ENCODE measurements at places on chromosomes 16 and 17.
A peak's percentile ranks its signal among the peaks of the same experiment; 100 is the strongest.

DNA sequence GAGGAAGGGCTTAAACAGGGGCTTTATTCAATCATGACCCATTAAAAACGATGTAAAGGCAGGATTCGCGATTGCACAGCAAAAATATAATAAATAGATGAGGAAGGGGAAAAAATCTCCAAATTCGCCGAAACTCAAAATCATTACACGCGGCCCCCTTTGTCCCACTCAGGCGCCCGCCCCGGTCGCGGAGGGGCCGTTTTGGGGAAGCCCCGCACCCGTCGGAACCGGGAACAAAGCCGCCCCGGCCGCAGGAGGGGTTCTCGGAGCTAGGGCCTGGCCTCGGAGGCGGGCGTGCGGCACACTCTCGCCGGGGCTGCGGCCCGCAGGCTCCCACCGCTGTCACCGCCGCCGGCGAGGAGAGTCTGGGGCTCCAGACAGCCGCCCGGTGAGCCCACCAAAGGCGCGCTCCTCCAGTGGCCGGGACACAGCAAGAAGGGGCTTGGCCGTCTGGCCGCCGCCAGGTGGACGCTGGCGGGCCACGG lies 521 bp downstream of the C16orf87 start:
- peak; percentile 48 for DNase-seq

GRCh38 chr17:73478768-73479424 lies 165.3 kb downstream of the SDK2 start:
- DNase-seq: no peak

DNA sequence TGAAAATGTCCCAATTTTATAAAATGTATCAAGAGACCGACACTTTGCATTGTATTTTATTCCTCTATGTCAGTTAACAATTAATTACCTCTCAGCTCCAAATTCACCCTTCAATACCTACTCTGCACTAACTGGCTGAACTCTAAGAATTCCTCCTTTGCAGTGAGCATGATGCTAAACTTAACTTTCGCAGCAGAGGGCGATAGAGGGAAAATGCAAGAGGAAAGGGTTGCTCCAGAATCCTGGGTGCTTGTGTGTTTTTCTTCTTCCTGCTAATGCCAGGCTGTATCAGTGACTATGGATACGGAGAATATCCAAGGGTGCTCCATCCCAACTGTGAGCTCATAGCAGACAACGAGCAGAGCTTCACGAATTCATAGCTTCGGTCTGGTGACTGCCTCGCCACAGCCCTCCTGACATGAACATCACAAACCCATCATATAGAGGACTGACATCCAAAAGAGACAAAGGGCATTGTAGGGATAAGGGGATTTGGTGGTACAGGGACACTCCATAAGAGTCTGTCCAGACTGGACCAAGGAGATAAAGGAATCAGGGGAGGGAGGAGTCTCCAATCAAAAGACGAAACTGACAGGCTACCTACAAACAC lies 172.9 kb downstream of the STX8 start:
- peak; percentile 25 for DNase-seq

DNA sequence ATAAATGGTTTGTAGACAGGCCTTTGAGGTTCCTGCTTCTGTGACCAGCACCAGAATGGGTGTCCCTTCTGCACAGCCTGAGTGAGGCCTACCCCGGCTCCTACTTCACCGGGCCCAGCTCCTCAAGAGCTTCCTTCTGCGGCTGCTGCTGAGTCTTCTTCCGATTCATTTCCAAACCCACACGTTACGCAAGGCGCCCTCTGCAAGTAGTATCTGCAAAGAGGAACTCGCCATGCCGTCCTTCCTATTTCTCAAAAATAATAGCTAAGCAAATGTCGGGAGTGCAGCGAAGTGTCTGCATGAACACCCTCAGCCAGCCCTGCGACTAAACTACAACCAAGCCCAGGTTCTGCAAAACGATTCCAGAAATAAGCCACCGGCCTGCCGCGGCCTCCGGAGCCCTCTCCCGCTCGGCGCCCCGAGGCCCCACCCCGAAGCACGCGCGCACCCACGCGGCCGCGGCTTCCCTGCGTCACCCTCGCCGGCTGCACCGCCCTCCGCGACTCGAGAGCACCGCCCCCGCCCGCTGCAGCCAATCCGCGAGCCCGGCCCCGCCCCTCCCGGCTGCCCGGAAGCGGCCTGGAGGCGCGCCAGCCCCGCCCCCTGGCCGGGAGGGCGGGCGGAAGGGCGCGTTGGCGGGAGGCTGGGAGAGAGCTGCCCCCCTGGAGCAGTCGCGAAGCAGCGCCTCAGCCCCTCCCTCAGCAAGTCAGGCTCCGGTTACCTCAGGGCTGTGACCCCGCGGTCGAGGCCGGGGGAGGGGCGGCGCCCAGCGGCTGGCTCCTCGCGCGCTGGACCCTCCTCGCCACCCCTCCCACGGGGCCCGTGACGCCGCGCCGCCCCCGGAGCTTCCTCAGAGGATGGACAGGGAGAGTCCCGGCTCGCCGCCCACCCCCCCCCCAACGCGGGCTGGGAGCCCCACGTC lies 8.3 kb downstream of the MNT start:
- peak; percentile 97 for DNase-seq

GRCh38 chr17:34837876-34838478 lies 123.3 kb downstream of the CCT6B start:
- DNase-seq: no peak

DNA sequence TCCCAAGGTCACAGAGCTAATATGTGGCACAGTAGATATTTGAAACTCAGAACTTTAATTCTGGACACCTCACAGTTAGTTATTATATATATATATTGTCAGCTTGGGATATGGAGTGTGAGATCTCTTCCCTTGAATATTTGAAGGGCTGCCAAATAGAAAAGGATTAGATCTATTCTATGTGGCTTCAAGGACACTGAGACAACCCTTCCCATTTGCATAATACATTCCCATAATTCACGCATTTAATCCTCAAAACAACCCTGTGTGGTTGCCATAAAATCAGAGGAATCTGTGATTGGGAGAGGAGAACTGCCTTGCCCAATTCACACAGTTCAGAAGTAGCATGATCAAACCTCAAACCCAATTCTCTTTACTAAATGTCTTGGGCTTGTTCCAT lies 365.8 kb upstream of the DYNLRB2 start:
- DNase-seq: no peak

DNA sequence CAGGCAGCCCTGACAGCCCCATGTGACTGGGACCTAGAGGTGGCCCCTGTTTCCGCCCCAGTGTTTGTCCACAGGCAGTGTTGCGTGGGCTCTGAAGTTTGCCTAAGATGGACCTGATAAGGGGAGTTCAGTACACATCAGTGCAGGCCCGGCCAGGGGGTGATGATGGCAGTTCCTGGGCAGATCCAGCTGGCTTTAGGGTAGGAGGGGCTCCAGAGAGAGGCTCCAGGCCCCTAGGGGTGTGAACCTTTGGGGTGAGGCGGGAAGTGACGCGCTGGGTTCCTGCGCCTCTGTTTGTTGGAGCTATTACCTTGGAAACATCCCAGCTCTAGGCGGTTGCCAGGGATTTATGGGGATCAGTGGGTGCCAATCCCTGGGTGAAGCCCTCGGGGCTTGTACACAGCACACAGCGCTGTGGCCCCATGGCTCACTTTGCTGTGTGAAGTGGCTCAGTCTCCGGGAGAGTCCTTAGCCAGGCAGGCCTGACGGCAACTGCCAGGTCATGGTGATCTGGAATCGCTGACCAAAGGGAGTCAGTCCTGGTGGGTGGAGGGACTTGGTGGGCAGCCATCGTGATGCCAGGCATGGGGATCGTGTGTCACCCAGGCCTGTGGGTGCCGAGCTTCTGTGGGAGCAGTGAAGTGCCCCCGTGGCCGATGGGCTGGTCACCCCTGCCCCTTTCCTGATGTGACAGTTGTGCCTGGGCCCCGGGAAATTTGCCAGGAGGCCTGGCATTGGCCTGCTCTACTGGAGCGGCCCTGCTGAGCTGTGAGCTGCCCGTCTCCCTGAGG lies 146.1 kb downstream of the SEC14L1 start:
- DNase-seq: peak; percentile 88

GRCh38 chr16:1144476-1145382 lies 8.2 kb upstream of the CACNA1H start:
- no peak for DNase-seq

GRCh38 chr17:40730970-40731369 lies 24.2 kb downstream of the KRT25 start:
- no peak for DNase-seq

DNA sequence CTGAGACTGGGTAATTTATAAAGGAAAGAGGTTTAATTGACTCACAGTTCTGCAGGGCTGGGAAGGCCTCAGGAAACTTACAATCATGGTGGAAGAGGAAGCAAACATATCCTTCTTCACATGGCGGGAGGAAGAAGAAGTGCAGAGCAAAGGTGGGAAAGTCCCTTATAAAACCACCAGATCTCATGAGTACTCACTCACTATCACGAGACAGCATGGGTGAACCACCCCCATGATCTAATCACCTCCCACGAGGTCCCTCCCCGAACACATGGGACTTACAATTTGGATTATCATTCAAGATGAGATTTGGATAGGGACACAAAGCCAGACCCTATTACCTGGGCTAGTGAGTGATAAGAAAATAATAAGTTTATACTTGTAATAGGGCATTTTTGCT lies 70.6 kb upstream of the HS3ST2 start:
- no peak for DNase-seq

GRCh38 chr16:54446639-54447038 lies 160.1 kb upstream of the IRX3 start:
- DNase-seq: no peak

DNA sequence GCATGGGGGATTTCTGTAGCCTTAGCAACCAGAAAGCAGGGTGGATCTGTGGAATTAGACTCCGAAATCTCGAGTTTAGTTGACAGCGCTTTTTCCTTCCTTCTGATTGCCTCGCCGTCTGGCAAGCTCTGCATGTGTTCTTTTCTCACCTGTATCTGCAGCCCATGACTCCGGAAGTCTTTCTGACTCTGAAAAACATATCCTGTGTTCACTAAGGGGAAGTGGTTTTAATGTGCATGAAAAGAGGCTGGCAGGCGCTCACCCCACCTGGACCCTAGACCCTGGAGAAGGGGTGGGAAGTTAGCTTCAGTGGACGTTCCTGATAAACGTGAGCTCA lies 158.5 kb downstream of the RPTOR start:
- DNase-seq: no peak

DNA sequence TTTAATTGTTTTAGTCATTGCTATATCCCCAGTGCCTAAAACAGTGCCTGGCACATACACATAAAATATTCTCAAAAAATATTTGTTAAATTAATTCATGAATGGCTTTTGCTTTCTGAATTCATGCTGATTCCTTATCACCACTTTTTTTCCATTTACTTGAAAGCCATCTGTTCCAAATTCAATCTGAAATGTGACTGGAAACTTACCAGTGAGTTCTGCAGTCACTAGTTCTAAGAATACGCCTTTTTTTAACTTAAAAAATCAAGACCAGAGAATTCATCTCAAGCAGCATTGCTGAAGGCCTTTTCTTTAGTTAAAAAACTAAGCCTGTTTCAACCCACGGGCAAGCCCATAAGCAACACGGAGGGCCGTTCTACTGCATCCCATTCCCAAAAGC lies 114.0 kb upstream of the ERCC4 start:
- DNase-seq: no peak

GRCh38 chr17:3603119-3603869 lies 5.9 kb downstream of the TRPV1 start:
- DNase-seq: no peak

- no peak for DNase-seq
Measured at GRCh38 chr16:881219-882097, 80.9 kb upstream of the GNG13 start.

GRCh38 chr17:40443988-40444899 lies 994 bp downstream of the IGFBP4 start:
- DNase-seq: peak; percentile 27

- no peak for DNase-seq
Measured at GRCh38 chr16:1458336-1458976, 14.1 kb upstream of the CCDC154 start.

DNA sequence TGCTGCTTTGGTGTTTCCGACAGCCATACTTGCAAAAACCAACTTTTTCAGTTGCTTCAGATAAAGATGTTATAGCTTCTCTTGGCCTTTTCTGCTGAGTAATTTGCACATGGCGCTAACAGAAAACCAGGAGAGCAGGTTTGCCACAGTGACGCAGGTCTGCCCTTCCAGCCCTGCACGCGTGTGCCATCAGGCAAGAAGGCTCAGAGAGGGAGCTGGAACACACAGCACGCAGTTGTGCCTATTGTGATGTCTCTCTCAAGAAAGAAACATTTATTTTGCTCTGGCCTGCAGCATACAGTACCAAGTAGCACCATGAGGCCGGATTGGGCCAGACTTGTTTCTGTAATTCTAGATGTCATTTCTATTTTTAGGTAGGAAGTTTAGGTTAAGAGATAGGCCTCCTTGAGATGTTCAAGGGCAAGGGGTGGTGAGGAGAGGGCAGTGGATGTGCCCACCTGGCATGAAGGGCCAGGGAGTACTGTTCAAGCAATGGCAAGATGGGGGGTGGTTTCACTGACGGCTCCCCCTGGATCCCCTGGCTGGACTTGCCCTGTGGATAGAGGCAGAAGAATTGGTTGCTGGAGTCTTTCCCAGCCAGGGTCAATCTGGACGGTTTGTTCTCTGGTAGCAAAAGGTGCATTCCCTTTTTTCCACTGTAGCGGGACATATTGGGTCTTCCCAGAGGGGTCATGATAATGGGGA lies 1.9 kb downstream of the CBX2 start:
- no peak for DNase-seq

- no peak for DNase-seq
Measured at GRCh38 chr16:85170590-85171003, 58.3 kb upstream of the CIBAR2 start.

GRCh38 chr16:79154086-79154485 lies 446.5 kb downstream of the MAF start:
- no peak for DNase-seq

GRCh38 chr16:52422307-52422706 lies 124.6 kb downstream of the TOX3 start:
- DNase-seq: no peak

- no peak for DNase-seq
Measured at GRCh38 chr17:19579192-19579761, 45.6 kb downstream of the SLC47A1 start.

DNA sequence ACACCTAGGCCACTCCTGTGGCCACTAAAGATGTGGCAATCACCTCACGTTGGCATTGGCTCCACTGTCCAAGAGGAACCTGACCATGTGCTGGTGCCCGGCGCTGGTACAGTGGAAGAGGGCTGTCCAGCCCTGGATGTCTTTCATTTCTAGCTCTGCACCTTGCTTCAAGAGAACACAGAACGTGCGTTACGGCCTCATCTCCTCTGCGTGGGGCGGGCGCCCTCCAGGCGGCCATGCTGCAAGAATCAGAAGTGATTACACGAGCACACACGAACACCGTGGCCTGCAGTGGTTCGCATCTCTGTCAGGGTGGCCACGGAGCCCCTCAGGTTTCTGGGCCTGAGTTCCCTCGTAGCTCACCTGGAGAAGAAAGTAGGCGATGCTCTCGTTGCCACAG lies 7.5 kb downstream of the ANKS3 start:
- no peak for DNase-seq

Measured in transverse colon (tissue), 4 donors.